ENCODE measurements at places on chromosomes 7 and 10.

GRCh38 chr10:96840841-96841518 is 8.9 kb downstream of the LCOR start:
- DNase-seq: peak; percentile 16

DNA sequence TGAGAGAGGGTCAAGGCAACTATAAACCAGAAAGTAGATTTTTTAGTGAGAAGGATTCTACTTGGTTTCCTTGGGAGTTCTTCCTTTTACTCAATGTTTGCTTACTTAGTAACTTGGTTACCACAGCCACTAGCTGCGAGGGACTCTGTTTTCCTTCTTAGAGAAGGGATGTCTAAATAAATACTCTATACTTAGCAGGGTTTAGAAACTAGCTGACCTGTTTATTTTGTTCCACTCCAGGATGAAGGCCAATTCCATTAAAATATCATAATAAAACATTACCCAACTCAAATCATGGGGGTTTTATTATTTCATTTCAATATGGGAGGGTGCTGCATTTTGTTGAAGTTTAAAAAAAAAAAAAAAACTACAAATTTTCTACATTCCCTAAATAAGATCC is 87.3 kb downstream of the PPP1R3A start:
- peak; percentile 70 for DNase-seq

DNA sequence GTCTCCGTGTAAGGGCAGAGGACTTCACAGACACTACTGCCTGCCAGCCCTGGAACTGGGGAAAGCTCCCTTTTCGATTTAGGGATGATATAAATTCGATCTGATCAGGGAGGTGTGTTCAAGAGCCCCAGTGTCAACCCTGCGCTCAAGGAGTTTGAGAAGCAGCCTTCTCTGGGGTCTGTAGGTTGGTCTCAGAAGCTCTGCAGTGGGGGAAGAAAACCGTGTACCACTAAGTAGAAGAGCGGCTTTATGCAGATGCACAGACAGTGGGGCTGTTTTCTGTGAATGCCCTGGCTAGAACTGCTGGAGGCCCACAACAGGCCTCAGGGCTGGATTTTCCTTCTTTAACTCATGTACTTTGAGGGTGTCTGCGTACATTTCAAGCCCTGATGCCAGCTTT is 6.3 kb upstream of the TBX20 start:
- DNase-seq: no peak

DNA sequence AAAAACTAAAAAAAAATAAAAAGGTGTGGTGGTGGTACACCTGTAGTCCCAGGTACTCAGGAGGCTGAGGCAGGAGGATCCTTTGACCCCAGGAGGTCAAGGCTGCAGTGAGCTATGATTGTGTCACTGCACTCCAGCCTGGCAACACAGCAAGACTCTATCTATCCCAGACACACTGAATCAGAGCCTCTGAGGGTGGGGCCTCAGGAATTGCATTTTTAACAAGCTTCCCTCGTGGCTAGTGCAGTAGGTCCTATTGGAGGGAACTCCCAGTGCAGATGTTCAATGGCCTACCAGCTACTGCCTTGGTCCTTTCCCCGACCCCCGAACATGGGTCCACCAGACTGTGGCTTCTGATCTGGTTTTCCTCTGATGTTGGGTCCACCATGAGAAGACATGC is 14.9 kb downstream of the STRA8 start:
- DNase-seq: no peak

- DNase-seq: no peak
These were observed 23.7 kb upstream of the ELOVL3 start for GRCh38 chr10:102202386-102202785.

DNA sequence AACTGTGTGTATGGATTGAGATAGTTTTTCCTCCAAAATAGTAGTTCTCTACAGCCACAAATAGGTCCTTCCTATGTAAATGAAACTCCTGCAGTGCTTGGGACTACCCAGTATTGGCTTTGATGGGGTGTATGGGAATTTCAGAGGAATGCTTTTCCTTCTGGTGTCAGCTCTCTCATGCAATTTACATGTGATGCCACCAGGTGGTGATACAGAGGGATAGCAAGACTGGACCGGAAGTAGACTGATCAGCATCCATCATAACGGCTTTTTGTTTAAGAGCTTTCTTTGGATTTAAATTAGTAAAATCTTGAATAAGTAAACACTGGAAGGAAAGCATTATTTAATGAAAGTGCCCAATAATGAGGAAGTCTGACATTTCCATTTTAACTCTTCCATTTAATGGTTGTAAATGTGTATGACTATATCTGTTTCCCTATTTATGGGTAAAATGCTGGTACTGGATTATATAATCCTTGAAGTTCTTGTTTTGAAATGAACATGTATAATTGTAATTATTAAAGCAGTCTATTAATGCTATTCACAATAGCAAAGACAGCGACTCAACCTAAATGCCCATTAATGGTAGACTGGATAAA is 22.7 kb downstream of the DYNC1I1 start:
- DNase-seq: peak; percentile 56

GRCh38 chr7:100167912-100168323 is 499 bp downstream of the GAL3ST4 start:
- DNase-seq: peak; percentile 30

DNA sequence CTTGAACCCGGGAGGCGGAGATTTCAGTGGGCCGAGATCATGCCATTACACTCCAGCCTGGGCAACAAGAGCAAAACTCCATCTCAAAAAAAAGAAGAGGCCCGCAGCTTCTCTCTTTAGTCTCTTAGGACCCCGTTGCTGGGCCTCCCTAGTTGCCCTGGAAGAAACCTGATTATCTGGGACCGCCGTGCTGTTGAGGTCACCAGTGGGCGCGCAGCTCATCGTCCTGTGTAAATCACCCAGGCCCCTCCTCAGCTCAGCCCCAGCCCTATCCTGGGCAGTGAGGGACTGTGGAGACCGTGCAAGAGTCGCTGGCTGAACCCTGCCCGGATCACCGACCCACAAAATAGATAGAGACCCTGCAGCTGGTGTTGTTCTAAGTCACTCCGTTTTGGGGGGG is 85.0 kb downstream of the UNCX start:
- DNase-seq: no peak

- DNase-seq: peak; percentile 30
These were observed 2.7 kb upstream of the PWWP2B start for GRCh38 chr10:132394201-132394811.

GRCh38 chr7:98531717-98532116 is 85.4 kb upstream of the NPTX2 start:
- DNase-seq: no peak

GRCh38 chr10:79333513-79333912 is 13.8 kb upstream of the PPIF start:
- no peak for DNase-seq

- peak; percentile 50 for DNase-seq
These were observed 582.2 kb downstream of the SORCS1 start for GRCh38 chr10:106582291-106582690.

DNA sequence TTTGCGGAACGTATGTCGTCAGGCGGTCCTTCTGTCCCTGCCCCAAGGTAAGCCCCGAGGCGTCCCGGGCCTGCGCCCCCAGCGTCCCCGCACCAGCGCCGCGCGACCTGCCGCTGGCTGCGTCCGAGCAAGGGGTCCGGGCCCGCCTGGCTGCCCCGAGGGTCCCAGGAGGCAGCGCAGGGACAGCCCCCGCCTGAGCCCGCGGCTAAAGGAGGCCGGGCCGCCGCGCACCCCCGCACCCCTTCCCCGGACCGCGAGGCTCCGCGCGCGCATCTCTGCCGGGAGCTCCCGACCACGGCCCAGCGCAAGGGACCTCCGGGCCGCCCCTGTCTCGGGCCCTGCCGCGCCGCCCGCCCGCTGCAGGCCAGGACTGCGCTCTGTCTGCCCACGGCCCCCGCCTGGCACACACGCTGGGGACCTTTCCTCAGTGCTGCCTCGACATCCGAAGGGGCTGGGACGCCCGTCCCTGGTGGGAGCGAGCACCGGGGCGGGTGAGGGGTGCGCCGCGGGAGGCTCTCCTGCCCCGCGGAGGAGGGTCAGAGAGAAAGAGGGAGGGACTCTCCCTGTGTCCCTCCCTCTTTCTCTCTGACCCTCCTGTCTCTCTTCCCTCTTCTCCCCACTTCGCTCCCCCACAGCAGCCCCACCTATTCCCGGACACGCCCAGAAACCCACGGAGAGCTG is 25.0 kb downstream of the SHH start:
- DNase-seq: no peak

- no peak for DNase-seq
These were observed 55.8 kb downstream of the TMEM26 start for GRCh38 chr10:61397175-61397986.

GRCh38 chr7:127588697-127589482 is 679 bp downstream of the ARF5 start:
- peak; percentile 90 for DNase-seq

- DNase-seq: no peak
These were observed 178.8 kb downstream of the CUX1 start for GRCh38 chr7:101996131-101996691.

GRCh38 chr7:21548491-21548890 is 5.7 kb downstream of the DNAH11 start:
- DNase-seq: no peak

- DNase-seq: no peak
These were observed 71.1 kb upstream of the TFEC start for GRCh38 chr7:116101704-116102103.

DNA sequence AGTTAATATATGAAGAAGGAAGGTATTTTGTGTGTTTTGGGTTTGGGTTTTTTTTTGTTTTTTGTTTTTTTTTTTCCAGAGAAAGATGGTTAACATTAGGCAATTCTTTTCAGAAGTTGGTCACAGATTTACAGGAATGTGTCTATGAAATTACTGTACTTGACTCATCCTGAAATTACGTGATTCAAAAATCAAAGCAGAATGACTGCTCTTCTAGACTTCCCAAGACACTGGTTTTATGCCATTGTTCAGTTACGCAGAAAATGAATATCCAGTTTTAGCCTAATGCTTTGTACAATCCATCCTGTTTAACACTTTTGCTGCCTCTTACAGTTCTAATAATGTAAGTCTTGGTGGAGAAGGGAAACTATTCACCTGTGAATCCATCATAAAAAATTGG is 39.7 kb upstream of the CELF2 start:
- DNase-seq: no peak

DNA sequence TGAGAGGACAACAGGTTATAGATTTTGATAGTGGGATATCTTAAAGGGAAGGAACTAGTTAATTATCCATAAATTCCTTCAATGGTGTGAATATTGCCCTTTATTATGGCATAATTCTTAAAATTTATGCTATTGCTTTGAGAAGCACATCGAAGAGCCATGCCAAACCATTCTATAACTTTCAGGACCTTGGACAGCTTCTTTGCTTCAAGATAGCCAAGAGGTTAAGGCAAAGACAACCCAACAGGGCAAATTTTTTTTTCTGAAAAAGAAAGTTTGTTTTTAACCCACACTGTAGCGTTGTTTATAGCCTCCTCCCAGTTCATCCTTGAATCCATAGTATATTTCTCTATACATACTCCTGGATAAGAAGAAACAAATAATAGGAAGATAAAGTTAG is 103.2 kb downstream of the NRG3 start:
- DNase-seq: no peak

DNA sequence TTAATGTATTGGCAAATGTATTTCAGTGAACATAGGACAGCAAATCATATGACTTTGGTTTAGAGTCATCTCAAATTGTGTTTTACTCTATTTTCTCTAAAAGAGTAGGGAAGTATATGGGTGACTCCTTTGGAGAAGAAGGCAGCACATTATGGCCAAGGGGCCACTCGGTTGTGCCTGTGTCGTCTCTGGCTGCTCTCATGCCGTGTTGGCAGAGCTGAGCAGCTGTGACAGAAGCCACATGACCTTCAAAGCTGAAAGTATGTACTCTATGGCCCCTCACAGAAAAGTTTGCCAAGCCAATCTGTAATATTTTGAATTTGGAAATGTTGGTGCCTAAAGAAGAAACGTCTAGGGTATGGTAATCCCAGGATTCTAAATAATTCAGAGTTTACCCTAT is 47.5 kb downstream of the TASOR2 start:
- no peak for DNase-seq

- DNase-seq: no peak
These were observed 58.6 kb upstream of the MKRN1 start for GRCh38 chr7:140537750-140538482.

GRCh38 chr10:95445837-95446486 is 115.2 kb downstream of the SORBS1 start:
- peak; percentile 70 for DNase-seq

DNA sequence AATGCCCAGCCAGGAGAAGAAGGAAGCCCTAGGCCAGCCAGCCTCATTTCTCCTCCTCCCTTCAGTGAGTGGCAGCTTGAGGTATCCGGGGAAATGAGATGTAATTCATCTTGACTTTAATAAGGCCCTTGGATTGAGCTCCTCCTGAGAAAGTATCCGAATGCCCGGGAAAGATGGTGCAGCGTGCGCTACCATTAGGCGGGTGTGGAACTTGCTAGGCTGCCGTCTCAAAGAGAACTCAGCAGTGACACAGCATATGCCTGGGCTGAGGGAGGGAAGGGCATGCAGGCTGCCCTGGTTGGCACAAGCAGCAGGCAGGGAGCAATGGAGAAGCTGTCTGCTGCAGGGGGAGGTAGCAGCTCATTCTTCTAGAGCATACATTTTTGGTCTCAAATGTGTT is 659.8 kb upstream of the FOXK1 start:
- DNase-seq: peak; percentile 59

DNA sequence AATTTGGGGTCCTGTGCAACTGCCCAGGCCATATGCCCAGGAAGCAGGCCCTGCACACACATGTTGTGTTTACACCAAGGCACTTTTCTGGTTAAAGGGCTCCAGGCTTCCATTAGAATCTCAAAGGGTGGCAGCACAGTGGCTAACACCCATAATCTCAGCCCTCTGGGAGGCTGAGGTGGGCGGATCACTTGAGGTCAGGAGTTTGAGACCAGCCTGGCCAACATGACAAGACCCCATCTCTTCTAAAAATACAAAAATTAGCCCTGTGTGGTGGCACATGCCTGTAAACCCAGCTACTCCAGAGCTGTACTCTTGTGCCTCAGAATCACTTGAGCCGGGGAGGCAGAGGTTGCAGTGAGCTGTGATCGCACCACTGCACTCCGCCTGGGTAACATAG is 53.6 kb downstream of the SPOCK2 start:
- no peak for DNase-seq

GRCh38 chr10:114575417-114576131 is 82.5 kb downstream of the ABLIM1 start:
- DNase-seq: no peak

DNA sequence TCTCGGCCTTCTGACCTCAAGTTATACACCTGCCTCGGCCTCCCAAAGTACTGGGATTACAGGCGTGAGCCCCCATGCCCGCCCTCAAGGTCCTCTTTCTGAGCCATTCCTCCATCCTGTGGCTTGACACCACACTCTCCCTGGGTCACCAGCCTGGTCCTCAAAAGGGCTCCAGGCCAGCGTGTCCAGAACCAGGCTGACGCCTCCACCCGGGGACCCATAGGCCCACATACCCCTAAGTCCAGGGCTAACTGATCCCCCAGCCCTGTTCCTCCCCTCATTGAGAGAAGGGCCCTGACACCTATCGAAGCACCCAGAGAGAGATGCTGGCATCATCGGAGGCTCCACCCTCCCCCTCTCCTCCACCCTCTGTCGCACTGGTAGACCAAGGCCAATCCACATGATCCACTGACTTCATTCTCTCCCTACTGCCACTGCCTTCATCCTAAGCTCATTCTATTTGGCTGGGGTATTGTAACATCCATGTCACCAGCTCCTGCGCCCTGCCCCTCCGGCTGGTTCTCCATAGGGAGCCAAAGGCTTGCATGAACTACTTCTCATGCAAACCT is 46.7 kb downstream of the TMEM270 start:
- DNase-seq: no peak

GRCh38 chr7:116952635-116953371 is 498 bp upstream of the ST7 start:
- peak; percentile 92 for DNase-seq

All from NCI-H69 (cell line).